ENCODE measurements at places on chromosomes 2 and 18. TPM values are rescaled to one million over a fixed set of nuclear protein-coding genes. Genes with fewer than 3 reads are reported as not detected.

The STON1 gene
- total RNA-seq: 6.4 TPM

The PDE6D gene
- total RNA-seq: 20.3 TPM

The TMBIM1 gene
- total RNA-seq: 225 TPM

The SMYD1 gene
- total RNA-seq: 74.8 TPM

The HOXD13 gene
- not detected for total RNA-seq

The ACVR1C gene
- total RNA-seq: 1.1 TPM

The TACR1 gene
- total RNA-seq: 0.16 TPM

The B3GNT7 gene
- 4.0 TPM for total RNA-seq

The SPATA3 gene
- total RNA-seq: not detected

The GKN2 gene
- not detected for total RNA-seq

The SPRED2 gene
- total RNA-seq: 14.7 TPM

The TMEM247 gene
- total RNA-seq: not detected

The TMX3 gene
- 17.7 TPM for total RNA-seq

The IL1R2 gene
- total RNA-seq: 2.8 TPM

The ZNF521 gene
- 36.1 TPM for total RNA-seq

The SCN7A gene
- total RNA-seq: 30.6 TPM

The CXCR1 gene
- 0.78 TPM for total RNA-seq

DNA sequence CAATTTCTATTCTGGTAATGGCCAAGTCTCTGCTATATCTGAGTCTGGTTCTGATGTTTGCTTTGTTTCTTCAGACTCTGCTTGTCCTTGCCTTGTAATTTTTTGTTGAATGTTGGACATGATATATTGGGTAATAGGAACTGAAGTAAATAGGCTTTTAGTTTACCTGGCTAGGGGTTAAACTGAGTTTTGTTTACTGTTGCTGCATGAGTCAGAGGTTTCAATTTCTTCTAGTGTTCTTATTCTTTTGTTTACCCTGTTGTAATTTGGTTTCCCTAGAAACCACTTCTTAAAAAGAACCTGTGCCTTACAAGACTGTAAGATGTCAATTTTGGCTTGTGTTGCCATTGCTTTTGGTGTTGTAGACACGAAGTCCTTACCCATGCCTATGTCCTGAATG is 285.0 kb upstream of the KCNH7 start:
- H3K4me1 ChIP-seq: no peaks in the 10 kb centered on the region
- H3K36me3 ChIP-seq: no peaks in the 10 kb centered on the region
- no peak overlapping the region for H3K4me3 ChIP-seq
- H3K27ac ChIP-seq: no peak overlapping the region

DNA sequence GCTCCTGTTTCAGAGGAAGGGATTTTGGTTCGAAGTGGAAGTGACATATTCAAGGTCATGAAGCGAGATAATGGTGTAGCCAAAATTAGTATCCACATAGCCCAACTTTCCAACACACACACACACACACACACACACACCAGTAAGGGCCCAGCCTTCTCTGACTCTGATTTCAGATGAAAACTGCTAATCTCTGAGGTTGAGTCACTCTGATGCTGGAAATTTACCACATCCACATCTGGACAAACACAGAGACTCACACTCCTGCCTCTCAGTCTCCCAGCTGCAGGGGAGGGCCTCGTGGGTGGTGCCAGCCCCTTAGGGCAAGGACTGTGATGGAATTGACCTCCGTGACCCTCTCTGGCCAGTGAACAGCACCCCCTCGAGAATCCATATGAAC is 29.0 kb upstream of the SLC35F6 start:
- H3K4me1 ChIP-seq: no peaks in the 10 kb centered on the region
- H3K4me3 ChIP-seq: no peak overlapping the region
- H3K27ac ChIP-seq: peak overlapping the region; percentile 60
- no peaks in the 10 kb centered on the region for H3K36me3 ChIP-seq
- no peaks in the 10 kb centered on the region for H3K27me3 ChIP-seq

DNA sequence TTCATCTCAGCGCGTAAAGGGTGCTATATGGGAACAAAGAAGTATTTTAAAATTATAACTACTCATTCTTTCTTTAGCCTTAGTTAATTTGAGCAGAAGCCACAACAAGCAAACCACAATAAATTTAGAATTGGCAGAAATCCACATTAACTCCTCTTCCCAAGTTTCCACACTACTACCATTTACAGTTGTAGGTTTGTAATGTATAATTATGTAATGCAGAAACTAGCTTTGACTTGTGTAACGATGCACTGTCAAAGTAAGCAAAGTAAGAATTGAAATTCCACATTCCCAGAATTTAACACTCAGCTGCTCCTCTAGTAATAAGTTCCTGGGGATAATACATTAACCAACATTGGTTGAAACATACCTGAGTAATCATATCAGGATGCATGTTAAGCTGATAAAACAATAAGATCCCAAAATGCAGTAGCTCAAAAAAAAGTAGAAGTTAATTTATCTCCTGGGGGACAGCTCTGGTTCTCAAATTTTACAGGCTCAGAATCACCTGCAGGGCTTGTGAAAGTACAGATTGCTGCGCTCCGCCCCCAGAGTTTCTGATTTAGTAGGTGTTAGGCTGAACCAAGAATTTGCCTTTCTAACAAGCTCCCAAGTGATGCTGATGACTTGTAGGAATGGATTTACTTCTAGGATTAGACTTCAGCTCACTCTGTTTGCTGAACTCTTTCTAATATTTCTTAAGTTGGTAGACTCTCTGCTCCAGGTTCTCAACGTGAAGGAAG is 9.9 kb downstream of the GRP start:
- DNase-seq: no peak
- no peak overlapping the region for H3K4me3 ChIP-seq
- no peaks in the 10 kb centered on the region for H3K36me3 ChIP-seq
- no peak overlapping the region for H3K27ac ChIP-seq

- H3K4me1 ChIP-seq: no peaks in the 10 kb centered on the region
- DNase-seq: no peak
- H3K4me3 ChIP-seq: no peak overlapping the region
Observed at GRCh38 chr2:191941376-191941929, 94.6 kb upstream of the CAVIN2 start.

GRCh38 chr2:172999641-173000386 is 75.8 kb upstream of the MAP3K20 start:
- H3K36me3 ChIP-seq: peaks cover 4% of the 10 kb centered on the region
- DNase-seq: no peak
- peaks cover 27% of the 10 kb centered on the region for H3K4me1 ChIP-seq

GRCh38 chr2:219120082-219120481 is 40.5 kb downstream of the NHEJ1 start:
- no peak overlapping the region for H3K27ac ChIP-seq
- no peaks in the 10 kb centered on the region for H3K27me3 ChIP-seq
- no peaks in the 10 kb centered on the region for H3K4me1 ChIP-seq
- H3K4me3 ChIP-seq: no peak overlapping the region
- DNase-seq: no peak

- peak overlapping the region; percentile 96 for H3K4me3 ChIP-seq
- peaks cover 51% of the 10 kb centered on the region for H3K4me1 ChIP-seq
- no peaks in the 10 kb centered on the region for H3K27me3 ChIP-seq
Observed at GRCh38 chr2:218397463-218397819, 2.2 kb upstream of the CTDSP1 start.

GRCh38 chr2:206979922-206980321 is 40.6 kb downstream of the CPO start:
- H3K27ac ChIP-seq: no peak overlapping the region
- DNase-seq: no peak
- no peaks in the 10 kb centered on the region for H3K36me3 ChIP-seq

DNA sequence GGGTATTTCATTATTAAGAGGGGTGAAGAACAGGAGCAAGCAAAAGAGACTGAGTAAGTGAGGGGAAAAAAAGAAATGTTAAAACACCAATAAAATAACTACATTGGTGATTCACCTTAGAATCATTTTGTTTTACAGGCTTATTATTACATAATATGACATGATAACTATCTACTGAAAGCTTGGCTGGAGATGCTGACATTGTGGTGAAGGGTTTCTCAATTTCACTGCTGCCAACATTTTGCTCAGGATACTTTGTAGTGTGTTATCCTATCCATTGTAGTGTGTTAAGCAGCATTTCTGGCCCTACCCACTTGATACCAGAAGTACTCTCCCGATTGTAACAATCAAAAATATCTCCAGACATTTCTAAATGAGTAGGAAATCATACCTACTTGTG is 1564.6 kb upstream of the NXPH2 start:
- H3K27me3 ChIP-seq: no peaks in the 10 kb centered on the region
- no peak for DNase-seq
- H3K4me3 ChIP-seq: no peak overlapping the region
- H3K4me1 ChIP-seq: no peaks in the 10 kb centered on the region
- no peak overlapping the region for H3K27ac ChIP-seq

DNA sequence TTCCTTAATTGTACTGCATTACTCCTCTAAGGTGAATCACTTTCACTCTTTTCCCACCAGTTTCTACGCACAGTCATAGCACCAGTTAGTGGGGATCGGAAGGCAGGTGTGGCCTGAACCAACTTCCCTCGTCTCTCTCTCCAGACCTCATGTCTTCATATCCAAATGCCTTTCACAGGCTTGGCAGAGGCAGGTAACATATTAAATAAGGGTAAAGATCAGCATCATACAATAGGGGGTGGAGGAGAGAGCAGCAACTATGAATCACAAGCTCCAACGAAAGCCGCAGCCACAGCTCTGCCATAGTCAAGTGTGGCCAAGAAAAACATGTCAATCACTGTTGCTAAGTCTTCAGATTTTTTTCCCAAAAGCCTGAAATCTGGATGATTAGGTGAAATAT is 40.3 kb downstream of the AP1S3 start:
- no peak for DNase-seq
- H3K4me1 ChIP-seq: no peaks in the 10 kb centered on the region
- H3K36me3 ChIP-seq: no peaks in the 10 kb centered on the region

DNA sequence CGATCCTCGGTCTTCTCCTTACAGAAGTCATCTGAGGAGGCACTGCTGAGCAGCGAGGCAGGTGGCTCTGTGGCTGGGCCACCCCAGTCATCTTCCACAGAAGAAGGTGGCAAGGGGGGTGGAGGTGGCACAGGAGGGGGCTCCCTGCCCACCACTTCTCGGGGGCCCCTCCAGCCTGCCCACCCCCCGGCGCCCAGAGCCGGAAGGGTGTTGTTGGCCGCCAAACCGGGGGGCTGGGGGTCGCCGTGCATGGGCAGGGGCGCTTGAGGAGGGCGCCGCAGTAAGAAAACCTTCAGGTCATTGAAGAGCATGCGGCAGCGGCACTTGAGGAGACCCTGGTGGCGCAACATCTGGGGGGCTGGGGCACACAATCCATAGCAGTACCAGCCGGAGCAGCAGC is 2.5 kb downstream of the MARCHF4 start:
- H3K4me3 ChIP-seq: no peak overlapping the region
- DNase-seq: no peak
- H3K4me1 ChIP-seq: peaks cover 20% of the 10 kb centered on the region
- no peak overlapping the region for H3K27ac ChIP-seq

- DNase-seq: no peak
- no peaks in the 10 kb centered on the region for H3K4me1 ChIP-seq
- H3K36me3 ChIP-seq: no peaks in the 10 kb centered on the region
- no peak overlapping the region for H3K27ac ChIP-seq
- no peak overlapping the region for H3K4me3 ChIP-seq
- H3K27me3 ChIP-seq: no peaks in the 10 kb centered on the region
Observed at GRCh38 chr2:12592296-12592695, 124.4 kb upstream of the TRIB2 start.

DNA sequence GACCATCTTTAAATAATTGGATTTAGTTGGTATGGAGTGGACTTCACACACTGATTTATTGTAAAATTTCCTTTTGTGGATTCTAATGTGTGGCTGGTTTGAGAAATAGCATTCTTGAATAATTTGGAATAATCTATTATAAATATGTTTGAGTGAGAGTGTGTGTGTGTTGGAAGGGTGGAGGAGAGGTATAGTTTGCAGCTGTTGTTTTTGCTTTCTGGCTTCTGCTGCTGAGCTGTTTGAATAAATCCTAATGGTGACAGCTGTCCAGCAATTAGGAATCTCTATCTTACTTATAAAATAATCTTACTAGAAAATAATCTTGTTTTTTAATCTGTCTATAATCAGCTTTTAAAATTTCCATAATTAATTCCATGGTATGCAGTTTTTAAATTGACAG is 1283.0 kb upstream of the CDH2 start:
- H3K4me1 ChIP-seq: no peaks in the 10 kb centered on the region
- no peak for DNase-seq
- H3K27ac ChIP-seq: no peak overlapping the region
- no peaks in the 10 kb centered on the region for H3K36me3 ChIP-seq
